Peyer's patch (tissue), 4 donors: ENCODE measurements at places on chromosomes 3 and 15. TPM values are rescaled to one million over a fixed set of nuclear protein-coding genes. Genes with fewer than 3 reads are reported as not detected.

GRCh38 chr3:88151358-88151757 lies 1.6 kb downstream of the C3orf38 start:
- no peaks in the 10 kb centered on the region for H3K36me3 ChIP-seq
- peaks cover 25% of the 10 kb centered on the region for H3K4me1 ChIP-seq
- DNase-seq: no peak
- no peak overlapping the region for H3K27ac ChIP-seq

GRCh38 chr15:41940441-41940857 lies 31.9 kb downstream of the EHD4 start:
- DNase-seq: no peak
- H3K4me1 ChIP-seq: peaks cover 6% of the 10 kb centered on the region
- H3K27me3 ChIP-seq: no peaks in the 10 kb centered on the region
- H3K4me3 ChIP-seq: no peak overlapping the region
- peak overlapping the region; percentile 42 for H3K27ac ChIP-seq

- no peaks in the 10 kb centered on the region for H3K36me3 ChIP-seq
- no peak overlapping the region for H3K4me3 ChIP-seq
- DNase-seq: no peak
- no peaks in the 10 kb centered on the region for H3K4me1 ChIP-seq
- no peak overlapping the region for H3K27ac ChIP-seq
Measured at GRCh38 chr3:164186095-164186494, 892.2 kb downstream of the SI start.

GRCh38 chr3:57112206-57112605 lies 51.7 kb downstream of the SPATA12 start:
- no peak overlapping the region for H3K27ac ChIP-seq
- H3K4me1 ChIP-seq: no peaks in the 10 kb centered on the region
- no peaks in the 10 kb centered on the region for H3K27me3 ChIP-seq
- no peak overlapping the region for H3K4me3 ChIP-seq
- DNase-seq: no peak

DNA sequence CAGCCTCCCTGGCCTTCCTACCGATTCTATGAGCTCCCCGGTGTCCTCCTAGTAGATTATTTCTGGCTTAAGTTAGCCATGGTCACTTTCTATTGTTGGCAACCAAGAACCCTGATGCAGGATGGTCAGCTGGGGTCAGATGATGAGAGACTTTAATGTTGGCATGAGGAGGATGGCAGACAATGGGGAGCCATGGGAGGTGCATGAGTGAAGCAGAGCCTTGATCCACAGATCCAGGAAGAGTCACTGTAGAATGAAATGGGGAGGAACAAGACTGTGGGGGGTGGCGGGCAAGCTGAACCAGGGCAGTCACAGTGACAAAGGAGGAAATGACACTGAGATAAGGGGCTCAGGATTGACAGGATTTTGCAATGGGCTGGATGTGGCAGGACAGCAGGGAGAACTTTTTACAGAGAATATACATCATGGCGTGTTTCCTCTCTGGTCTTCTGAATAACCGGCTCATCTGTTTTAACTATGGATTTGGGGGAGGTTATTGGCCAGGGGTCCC lies 60.9 kb downstream of the RPLP1 start:
- no peaks in the 10 kb centered on the region for H3K36me3 ChIP-seq
- DNase-seq: no peak
- H3K27me3 ChIP-seq: no peaks in the 10 kb centered on the region
- H3K4me3 ChIP-seq: no peak overlapping the region

DNA sequence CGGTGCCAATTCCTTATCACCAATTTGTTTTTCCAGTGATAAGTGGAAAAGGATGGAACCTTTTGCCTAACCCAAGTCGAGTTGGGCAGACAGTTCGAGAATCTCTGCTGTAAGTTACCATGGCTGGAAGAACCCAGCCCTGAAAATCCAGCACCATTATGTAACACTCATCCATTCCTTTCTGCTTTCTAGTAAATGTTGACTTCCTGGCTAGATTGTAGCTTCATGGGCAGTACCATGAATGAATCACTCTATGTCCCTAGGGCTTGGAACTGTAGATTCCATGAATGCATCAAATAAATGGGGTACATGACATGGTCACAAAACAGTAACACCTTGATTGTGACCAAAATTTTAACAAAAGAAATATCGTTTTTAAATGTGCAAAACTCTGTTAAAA lies 14.0 kb downstream of the CHCHD4 start:
- no peak overlapping the region for H3K4me3 ChIP-seq
- no peaks in the 10 kb centered on the region for H3K4me1 ChIP-seq
- H3K27ac ChIP-seq: no peak overlapping the region

GRCh38 chr15:37764733-37765191 lies 169.7 kb upstream of the TMCO5A start:
- H3K27ac ChIP-seq: no peak overlapping the region
- no peaks in the 10 kb centered on the region for H3K27me3 ChIP-seq
- no peaks in the 10 kb centered on the region for H3K4me1 ChIP-seq
- H3K36me3 ChIP-seq: no peaks in the 10 kb centered on the region

The EXD1 gene
- not detected for total RNA-seq

The LRRIQ4 gene
- not detected for total RNA-seq

DNA sequence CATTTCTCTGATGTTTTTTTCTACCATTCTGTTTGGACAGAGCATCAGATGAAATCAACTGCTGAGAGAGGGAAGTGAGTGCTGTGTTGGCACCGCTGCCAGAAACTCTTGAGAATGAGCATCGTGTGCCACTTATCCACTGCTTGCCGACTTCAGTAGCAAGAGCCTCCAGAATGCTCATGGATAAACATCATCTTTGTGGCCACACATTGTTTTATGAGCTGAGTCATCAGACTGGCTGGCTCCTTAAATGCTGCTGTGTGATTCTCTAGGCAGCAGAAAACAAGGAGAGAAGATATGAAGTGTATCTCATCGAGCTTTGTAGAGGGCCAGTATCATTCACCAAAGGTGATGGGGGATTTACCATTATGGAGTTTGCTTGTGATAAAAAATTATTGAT lies 3.4 kb upstream of the DOCK3 start:
- peaks cover 10% of the 10 kb centered on the region for H3K4me1 ChIP-seq
- peaks cover 3% of the 10 kb centered on the region for H3K27me3 ChIP-seq
- DNase-seq: no peak
- no peak overlapping the region for H3K27ac ChIP-seq
- no peak overlapping the region for H3K4me3 ChIP-seq

The SCN11A gene
- 1.7 TPM for total RNA-seq

The CISH gene
- total RNA-seq: 9.7 TPM

- H3K36me3 ChIP-seq: no peaks in the 10 kb centered on the region
- H3K27me3 ChIP-seq: no peaks in the 10 kb centered on the region
- no peak for DNase-seq
- no peak overlapping the region for H3K27ac ChIP-seq
- H3K4me3 ChIP-seq: no peak overlapping the region
Measured at GRCh38 chr3:190014940-190015339, 105.8 kb downstream of the P3H2 start.

GRCh38 chr3:140250010-140250855 lies 315.2 kb downstream of the CLSTN2 start:
- no peak overlapping the region for H3K27ac ChIP-seq
- DNase-seq: no peak
- no peaks in the 10 kb centered on the region for H3K36me3 ChIP-seq
- H3K27me3 ChIP-seq: no peaks in the 10 kb centered on the region
- no peak overlapping the region for H3K4me3 ChIP-seq

DNA sequence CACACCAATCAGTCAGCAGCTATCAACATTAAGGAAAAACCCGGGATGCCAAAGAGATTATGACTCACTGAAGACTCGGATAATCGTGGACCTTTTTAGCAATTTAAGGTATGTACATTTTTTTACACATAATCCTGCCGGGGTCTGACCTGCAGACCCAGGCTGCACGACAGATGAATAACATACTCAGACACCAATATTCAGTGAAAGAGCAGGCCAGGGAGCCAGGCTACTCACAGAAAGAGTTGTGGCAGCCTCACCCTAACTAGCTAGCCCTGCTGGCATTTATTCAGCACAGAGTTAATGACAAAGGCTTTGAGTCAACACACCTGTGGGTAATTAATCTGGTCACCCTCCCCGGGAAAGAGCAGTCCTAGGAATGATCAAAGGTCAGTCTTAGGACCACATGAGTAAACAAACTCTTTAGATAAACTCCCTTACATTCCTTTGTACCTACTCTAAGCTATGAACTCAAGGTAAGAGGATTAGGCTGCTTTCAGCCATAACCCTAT lies 727.5 kb downstream of the TBL1XR1 start:
- H3K4me3 ChIP-seq: no peak overlapping the region
- H3K4me1 ChIP-seq: no peaks in the 10 kb centered on the region
- no peaks in the 10 kb centered on the region for H3K27me3 ChIP-seq
- no peak for DNase-seq
- H3K27ac ChIP-seq: no peak overlapping the region
- H3K36me3 ChIP-seq: no peaks in the 10 kb centered on the region

The SLC51B gene
- 151 TPM for total RNA-seq

DNA sequence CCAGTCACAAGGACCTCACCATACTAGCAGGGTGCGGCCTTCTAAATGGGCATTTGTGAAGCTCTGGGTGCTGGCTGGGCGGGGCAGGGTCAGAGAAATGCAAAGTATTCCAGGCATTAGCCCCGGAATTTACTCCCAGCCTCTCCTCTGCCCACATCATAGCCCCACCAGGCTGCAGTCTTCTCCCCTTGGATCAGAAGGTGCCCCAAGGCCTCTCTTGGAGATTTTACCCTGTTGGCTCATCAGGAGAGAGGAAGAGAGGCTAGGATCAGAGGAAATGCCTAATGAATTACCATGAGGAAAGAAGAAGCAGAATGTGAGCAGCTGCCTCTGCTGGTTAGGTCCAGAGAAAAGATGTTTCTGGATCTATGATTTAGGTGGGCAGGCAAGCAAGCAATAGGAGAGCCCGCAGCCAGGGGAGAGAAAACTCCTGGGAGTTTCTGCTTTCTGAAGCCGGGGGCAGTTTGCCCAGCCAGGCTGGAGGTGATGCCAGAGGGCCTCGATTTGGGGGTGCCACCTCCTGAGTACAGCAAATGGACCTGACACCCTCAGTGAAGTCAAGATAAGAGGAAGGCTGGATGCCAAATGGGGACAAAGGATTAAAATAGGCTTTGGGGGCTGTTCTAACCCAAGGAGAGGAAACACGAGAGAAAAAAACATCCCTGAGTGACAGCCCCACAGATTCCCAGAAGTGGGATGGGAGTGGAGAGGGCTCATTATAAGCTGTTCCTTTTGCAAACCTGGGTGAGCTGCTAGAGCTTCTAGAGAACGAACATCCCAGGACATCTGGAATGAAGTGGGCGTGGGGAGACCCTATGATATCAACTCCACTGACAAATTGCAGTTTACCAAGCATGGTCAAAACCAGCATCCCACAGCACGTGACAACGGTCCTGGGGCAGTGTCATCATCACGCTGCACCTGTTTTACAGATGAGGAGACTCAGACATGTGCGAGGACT lies 65.4 kb downstream of the BDH1 start:
- no peaks in the 10 kb centered on the region for H3K36me3 ChIP-seq
- no peak overlapping the region for H3K27ac ChIP-seq
- DNase-seq: no peak
- H3K4me3 ChIP-seq: no peak overlapping the region
- H3K27me3 ChIP-seq: no peaks in the 10 kb centered on the region
- peaks cover 10% of the 10 kb centered on the region for H3K4me1 ChIP-seq

DNA sequence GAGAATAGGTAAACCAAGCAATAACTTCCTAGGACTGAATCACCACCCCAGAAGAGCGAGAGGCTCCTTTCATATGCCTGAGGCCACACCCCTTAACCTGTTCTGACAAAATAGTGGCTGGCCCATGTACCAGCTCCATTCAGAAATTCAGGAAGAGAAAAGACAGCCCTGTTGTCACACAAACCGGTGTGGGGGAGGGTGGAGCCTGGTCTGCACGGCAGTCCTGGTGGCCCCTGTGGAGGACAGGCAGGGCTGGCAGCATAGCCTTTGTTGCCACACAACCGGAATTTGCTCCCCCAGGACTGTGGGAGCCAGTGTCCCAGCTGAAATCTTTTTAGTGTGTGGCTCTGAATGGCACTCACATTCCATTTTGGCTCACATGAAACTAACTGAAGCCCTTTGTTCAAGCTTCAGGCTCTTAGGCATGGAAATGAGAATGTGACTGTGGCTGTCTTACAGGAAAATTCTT lies 23.8 kb downstream of the RLBP1 start:
- H3K27ac ChIP-seq: no peak overlapping the region
- H3K27me3 ChIP-seq: no peaks in the 10 kb centered on the region
- DNase-seq: no peak
- H3K4me1 ChIP-seq: no peaks in the 10 kb centered on the region
- H3K4me3 ChIP-seq: no peak overlapping the region

DNA sequence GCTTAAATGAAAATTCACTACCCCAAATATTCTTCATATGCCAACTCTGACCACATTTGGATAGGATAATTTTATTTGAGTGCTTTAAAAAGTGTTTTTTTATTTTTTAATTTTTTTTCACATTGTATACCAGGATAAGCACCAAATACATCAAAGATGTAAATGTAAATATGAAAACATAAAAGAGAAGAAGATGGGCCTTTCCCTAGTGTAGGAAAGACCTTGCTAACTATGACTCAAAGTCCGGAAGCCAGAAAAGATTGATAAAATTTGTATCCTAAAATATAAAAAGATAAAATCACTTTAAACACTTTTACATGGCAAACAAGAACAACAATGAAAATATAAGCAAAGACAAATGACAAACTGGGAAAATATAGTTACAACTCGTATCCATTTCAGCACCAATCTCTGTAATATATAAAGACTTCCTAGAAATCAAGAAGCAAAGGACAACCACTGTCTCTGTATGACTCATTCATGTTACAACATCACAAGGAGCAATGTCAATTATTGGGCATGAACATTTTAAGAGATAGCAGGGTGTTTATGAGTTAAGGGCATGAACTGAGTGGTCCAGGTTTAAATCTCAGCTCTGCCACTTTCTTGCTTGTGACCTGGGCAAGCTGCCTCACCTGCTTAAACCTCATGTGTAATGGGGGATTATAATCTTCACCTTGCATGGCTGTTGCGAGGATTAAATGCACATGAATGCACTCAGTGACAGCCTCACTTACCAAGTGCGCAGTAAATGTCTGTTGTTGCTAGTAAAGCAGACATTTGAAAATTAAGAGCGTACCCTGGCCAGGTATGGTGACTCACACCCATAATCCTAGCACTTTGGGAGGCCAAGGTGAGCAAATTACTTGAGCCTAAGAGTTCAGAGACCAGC lies 25.3 kb upstream of the ARHGEF3 start:
- H3K36me3 ChIP-seq: no peaks in the 10 kb centered on the region
- DNase-seq: no peak
- no peaks in the 10 kb centered on the region for H3K4me1 ChIP-seq

The C2CD4A gene
- total RNA-seq: 0.18 TPM

GRCh38 chr3:191051037-191051436 lies 148.0 kb upstream of the OSTN start:
- no peak overlapping the region for H3K27ac ChIP-seq
- no peaks in the 10 kb centered on the region for H3K36me3 ChIP-seq
- DNase-seq: no peak
- no peaks in the 10 kb centered on the region for H3K27me3 ChIP-seq
- no peaks in the 10 kb centered on the region for H3K4me1 ChIP-seq
- no peak overlapping the region for H3K4me3 ChIP-seq

GRCh38 chr3:125437631-125438435 lies 62.7 kb upstream of the ZNF148 start:
- peak; percentile 46 for DNase-seq
- no peaks in the 10 kb centered on the region for H3K36me3 ChIP-seq
- no peaks in the 10 kb centered on the region for H3K4me1 ChIP-seq
- H3K27ac ChIP-seq: no peak overlapping the region
- no peaks in the 10 kb centered on the region for H3K27me3 ChIP-seq

GRCh38 chr15:101052031-101052620 lies 133.0 kb downstream of the LRRK1 start:
- H3K4me1 ChIP-seq: no peaks in the 10 kb centered on the region
- no peak for DNase-seq
- H3K27ac ChIP-seq: no peak overlapping the region
- no peak overlapping the region for H3K4me3 ChIP-seq
- no peaks in the 10 kb centered on the region for H3K36me3 ChIP-seq

The GOLGA8J gene
- total RNA-seq: not detected
